AG10803 (cell line): ENCODE measurements at places on chromosomes 4 and X.

DNA sequence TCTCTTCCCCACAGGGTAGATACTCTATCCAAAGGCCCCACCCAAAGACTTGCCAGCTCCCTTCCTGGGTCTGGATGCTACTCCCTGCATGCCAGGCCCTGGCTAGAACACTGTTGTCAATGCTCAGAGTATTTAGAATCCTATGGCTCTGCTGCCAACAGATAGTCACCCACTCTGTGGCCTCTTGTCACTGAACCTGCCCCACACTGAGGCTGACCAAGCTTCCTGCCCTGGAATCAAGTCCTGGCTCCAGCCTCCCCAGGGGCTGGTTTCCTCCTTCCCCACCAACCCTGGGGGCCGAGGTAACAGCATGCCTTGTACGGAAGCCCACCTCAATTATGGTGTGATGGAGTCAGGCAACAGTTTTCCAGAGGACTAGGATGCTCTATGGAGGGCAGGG lies 63.3 kb downstream of the EFNB1 start:
- DNase-seq: no peak

GRCh38 chrX:72081605-72082320 lies 50.0 kb downstream of the RTL5 start:
- DNase-seq: no peak

DNA sequence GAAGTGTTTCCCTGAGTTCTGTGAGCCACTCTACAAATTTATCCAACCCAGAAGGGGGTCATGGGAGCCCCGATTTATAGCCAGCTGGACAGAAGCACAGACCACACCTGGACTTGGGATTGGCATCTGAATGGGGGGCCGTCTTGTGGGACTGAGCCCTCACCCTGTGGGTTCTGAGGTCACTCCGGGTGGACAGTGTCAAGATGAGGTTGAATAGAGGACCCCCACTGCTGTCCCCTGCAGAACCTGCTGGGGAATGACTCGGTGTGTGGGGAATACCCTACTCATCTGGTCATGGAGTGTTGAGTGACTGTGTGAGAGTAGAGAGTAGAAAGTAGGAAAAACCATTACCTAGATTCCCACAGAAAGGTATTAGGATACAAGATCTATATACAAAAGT lies 67.5 kb downstream of the ZFYVE28 start:
- no peak for DNase-seq

GRCh38 chr4:148182230-148182911 lies 259.8 kb downstream of the NR3C2 start:
- no peak for DNase-seq

DNA sequence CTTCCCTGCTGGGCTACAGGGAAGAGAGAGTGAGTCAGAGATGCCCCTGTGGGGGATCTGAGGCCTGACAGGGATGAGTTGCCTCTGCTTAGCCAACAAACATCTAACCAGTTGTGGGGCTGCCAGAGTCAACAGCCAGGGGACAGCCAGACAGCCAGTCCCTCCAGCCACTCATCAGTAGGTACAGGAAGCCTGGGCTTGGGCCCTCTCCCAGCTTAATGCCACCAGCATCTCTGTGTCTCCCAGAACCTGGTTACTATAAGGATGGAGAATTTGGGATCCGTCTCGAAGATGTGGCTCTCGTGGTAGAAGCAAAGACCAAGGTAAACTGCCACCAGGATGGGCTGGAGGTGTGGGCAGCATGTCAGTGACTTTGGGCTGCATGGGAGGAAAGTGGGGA lies 17.3 kb upstream of the SASH3 start:
- no peak for DNase-seq

DNA sequence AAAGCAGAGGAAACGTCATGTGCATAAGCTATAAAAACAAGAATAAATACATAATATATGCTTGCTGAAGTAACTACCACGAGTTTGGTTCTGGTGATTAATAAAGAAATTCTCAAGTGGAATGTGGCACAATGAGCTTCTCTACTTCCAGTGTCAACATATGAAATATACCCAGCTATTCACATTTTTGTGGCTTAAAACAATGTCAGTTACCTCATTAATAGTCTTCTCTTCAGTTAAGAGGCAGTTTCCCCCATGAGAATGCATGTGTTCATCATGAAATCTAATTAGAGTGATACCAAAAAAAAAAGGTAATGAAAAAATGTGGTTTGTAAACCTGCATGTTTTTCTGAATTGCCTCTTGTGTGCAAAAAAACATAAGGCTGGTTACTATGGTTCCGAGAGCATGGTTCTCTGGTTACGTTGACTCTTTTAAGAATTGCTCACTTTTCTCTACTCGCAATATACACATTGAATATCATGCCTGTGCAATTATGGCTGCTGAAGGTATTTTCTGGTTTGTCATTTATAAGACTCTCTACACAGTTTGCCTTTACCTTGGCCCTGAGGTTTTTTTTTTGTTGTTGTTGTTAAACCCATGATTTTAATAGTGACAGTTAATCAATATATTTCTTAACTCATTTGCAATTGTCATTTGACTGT lies 108.2 kb downstream of the PCDH7 start:
- peak; percentile 16 for DNase-seq

DNA sequence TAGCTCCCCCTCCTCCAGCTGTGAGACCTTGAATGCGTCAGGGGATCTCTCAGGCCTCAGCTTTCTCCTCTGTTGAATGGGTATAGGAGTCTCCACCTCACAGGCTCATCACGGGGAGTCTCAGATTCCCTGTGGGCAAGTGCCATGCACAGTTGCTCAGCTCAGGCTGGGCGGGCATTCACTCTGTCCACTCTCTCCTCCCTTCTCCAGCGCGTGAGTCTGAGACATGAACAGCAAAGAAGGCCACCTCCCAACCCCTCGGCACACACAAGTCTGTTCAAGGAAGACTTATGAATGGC lies 60.0 kb downstream of the HTRA3 start:
- DNase-seq: no peak

DNA sequence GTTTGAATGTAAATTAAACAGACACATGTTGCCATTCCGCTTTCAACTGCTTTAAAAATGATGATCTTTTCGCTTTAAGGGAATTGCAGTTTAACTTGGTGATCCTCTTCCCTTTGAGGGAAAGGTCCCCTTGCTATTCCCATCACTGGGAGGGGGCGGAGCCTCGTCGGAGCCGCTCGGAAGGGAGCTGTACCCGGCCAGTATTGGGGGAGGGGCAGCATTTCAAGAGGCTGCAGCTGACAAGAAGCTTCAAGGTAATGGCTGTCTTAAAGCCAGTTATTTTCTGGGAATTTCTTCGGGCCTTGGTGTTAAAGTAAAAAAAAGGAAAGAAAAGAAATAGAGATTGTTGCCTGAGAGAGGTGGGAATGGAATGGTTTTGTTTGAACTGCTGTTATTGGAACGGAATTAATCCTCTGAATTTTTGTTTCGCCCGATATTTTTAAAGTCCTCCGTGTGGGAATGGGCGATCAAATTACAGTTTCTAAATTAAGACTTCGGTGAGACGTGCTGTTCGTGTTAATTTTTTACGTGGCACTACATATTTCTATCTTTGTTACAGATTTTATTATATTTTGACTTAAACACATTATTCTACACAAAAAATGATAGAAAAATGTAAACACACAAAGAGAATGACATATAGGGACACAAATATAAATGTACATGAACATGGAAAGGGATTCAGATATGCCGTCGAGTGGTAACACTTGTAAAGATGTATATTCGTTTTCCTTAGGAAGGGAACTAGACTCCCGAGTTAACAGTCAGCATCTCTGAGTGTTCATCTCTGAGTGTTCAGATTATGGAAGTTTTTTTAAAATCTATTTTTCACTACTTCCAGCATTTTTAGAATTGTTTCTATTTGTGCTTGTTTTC lies 9.2 kb downstream of the PWWP3B start:
- DNase-seq: no peak

- no peak for DNase-seq
These were observed 23.3 kb upstream of the LNX1 start for GRCh38 chr4:53614591-53614990.

GRCh38 chr4:120633810-120634209 lies 288.7 kb downstream of the PRDM5 start:
- peak; percentile 8 for DNase-seq

DNA sequence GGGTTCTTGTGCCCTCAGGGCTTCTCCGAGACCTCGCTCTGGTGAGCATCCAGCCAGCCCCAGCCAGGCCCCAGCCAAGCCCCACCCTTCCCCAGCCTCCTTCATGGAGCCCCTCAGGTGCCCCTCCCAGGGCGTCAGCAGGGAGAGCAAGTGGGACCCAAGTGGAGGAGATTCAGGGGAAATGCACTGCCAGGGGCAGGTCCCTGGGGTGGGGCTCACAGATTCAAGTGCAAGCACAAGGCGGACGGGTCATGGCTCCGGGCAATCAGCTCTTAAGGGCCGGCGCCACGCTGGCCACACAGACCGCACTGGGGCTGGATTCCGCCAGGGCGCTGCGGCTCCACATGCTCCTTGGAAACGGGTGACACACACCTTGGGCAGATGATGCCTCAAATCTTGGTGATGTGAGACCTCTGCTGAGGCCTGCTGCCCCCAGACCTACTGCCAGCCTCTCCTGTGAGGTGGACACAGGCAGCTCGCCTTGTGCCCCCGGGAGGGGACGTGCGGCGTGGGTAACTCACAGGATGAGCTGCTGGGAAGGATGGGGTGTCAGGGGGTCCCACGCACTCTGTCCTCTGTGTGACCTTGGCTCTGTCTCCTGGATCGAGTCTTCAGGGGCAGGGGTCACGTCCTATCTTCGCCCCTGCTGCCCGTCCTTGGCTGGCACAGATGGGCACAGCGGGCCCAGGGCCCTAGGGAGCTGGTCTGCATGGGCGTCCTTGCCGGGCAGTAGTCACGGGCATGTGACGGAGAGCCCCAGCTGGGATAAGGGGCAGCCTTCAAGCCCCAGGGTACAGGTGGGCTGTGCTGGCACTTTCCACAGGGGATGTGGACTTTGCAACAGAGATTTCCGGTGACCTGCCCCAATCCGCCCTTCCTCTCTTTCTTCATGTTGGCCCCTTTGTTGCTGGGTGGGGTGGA lies 17.1 kb downstream of the NAT8L start:
- DNase-seq: no peak

- DNase-seq: no peak
These were observed 230.9 kb downstream of the SOWAHB start for GRCh38 chr4:76666944-76667532.

DNA sequence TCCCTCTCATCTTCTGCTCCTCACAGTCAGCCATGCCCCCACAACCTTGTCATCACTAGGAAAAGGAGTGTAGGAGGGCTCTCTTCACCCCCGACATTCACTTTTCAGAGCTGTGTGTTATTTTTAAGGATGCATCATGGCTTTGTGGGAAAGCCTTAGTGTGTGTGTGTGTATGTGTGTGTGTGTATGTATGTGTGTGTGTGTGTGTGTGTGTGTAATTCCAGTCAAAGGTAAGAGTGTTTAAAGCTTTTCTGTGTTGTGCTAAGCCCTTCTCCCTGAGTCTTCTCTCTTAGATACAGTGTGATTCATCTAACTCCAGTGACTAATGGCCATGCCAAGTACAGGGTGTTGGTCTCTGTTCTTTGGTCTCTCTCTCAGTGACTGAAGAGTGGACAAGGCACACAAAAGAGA lies 76.6 kb downstream of the CHIC2 start:
- peak; percentile 48 for DNase-seq

GRCh38 chrX:45774961-45775360 lies 574.3 kb upstream of the DIPK2B start:
- peak; percentile 85 for DNase-seq

DNA sequence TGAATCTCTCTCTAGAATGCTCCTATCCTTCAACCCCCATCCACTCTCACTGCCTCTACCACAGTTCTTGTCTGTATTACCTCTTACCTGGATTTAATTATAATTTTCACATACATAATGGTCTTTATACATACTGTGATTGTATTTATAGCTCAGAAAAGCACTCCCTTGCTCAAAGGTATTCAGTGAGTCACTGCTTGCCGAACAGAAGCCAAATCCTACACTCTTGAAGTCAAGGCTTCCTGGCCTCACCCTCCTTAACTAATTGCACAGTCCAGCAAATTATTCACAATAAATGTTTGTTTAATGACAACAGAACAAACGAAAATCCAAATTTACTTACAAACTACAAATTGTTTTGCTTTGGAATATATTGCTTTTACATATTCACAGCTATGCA lies 159.5 kb downstream of the KLHL13 start:
- DNase-seq: no peak

DNA sequence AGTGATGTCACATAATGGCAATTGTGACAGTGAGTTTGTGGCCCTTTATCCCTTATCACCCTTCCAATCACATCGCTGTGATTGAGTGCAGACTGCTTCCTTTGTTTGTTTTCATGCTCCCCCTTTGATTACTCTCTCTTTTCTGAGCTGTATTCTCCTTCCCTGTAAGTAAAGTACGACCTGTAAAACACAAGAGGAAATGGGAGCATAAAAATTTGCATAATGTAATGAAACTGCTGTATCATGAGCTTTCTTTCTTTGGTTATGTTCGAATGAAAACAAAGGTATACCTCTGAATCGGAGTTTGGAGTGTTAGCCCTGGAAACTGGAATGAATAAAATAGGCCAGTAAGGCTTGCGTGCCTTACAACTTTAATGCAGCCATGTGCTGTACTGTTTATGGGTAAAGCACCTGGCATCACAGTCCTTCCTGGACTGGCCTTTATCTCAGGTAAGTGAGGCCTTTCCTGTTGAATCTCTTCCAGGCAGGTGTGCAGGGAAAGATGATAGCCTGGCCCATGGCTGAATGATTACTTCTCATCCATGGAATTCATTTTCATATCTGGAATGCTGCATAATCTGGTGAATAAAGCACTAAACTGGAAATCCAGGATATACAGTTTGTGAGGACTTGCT lies 26.6 kb upstream of the HS3ST1 start:
- no peak for DNase-seq

GRCh38 chrX:129631849-129632248 lies 22.9 kb downstream of the APLN start:
- no peak for DNase-seq

DNA sequence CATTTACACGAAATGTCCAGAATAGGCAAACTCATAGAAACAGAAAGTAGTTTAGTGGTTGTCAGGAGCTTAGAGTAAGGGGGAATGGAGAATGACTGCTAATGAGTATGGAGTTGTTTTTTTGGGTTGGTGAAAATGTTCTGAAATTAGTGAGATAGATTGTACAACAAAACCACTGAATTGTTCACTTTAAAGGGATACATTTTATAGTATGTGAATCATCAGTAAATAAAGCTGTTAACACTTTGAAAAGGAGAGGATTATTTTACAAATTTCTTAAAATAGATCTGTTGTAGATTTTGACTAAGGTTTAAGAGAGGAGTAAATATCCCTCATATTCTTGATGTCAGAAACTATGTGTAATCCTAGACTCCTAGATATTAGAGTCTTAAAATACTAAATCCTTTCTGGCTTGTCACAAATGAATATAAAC lies 82.7 kb downstream of the RAPGEF2 start:
- peak; percentile 26 for DNase-seq
